Stimulated activated CD4-positive, alpha-beta T cell treated with anti-CD3 and anti-CD28 coated beads, Interleukin-1b, Interleukin-23, amount 100 ng/mL, for 1 hour (primary cell): ENCODE measurements at places on chromosomes 5 and 9.

GRCh38 chr9:121779381-121780117, 128.1 kb downstream of the DAB2IP start:
- no peak for DNase-seq

- DNase-seq = no peak
Observed at GRCh38 chr5:170576602-170577535, 73.0 kb downstream of the KCNIP1 start.

GRCh38 chr5:56048124-56048523, 53.4 kb upstream of the IL6ST start:
- no peak for DNase-seq

DNA sequence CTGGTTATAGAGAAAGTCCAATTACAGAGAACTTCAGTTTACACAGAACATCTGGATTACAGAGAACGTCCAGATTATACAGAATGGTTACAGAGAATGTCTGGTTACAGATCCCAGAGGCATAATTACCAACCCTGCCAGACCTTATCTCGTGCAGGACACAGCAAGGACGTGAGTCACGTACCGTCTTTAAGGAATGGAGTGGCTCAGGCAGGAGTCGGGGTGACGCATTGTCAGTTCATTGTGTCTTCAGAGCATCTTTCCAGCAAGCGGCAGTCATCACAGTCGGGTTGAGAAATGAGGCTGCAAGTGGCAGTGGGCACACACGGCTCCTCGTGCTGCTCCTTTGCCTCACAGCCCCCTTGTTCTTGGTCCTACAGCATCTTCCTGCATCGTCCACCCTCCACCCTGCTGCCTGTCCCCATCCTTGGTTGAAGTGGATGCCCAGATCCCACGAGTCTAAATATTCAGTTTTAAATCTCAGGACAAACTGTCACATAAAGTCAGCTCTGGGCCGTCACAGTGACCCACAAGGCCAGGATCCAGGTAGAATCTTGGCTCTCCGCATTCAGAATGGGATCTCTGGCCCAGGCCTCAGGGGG, 30.0 kb upstream of the SLC6A19 start:
- DNase-seq = no peak

DNA sequence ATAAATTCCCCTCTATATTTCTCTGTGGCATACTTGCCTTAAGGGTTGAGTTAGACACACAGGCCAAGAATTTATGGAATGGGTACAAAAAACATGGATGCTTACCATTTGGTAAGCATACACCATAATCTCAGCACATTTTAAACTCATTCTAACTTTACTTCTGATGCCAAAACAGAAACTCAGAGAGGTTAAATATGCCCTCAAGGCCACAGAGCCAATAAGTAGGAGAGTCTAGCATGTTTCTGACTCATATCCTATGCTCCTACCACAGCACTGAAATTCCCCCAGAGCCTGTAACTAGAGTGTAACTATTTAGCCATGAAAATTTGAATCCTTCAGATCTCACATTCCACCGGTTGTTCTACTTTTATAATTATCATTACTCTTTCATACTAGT, 559.7 kb downstream of the ACTL7B start:
- no peak for DNase-seq

DNA sequence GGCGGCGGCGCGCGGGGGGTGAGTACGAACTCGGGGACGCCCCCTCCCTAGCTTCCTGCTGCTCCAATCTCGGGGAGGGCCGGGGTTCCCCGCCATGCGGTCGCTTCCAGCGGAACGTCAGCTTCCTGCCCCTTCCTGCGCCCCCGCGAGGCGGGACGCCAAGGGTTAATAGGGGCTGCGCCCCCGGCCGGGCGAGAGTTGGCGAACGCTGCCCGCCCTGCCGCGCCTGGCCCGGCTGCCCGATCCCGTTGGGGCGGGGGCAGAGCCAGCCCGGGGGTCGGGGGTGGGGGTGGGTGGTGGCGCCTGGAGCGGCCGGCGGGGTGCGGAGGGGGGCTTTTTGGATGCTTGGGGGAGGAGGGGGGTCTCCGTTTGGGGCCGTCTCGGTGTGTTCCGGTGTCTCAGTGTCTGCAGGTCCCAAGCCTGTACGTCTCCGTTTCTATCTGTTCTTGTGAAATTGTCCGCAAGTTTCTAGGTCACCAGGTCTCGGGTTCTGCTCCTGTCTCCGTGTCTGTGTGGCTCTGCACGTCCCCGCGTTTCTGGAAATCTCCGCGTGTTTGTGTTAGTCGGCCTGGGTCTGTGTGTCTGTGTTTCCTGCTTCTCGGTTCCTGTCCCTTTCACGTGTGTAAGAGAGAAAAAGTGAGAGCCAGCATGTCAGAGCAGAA, 789 bp downstream of the COL27A1 start:
- no peak for DNase-seq

GRCh38 chr9:126307322-126308061, 19.1 kb upstream of the MVB12B start:
- DNase-seq = no peak
